ENCODE measurements at places on chromosomes 1 and 21. TPM values are rescaled to one million over a fixed set of nuclear protein-coding genes. Genes with fewer than 3 reads are reported as not detected.

- no peak for DNase-seq
Observed at GRCh38 chr1:17561247-17561548, 21.7 kb downstream of the ARHGEF10L start.

Gene KRTAP12-2
- total RNA-seq = not detected

DNA sequence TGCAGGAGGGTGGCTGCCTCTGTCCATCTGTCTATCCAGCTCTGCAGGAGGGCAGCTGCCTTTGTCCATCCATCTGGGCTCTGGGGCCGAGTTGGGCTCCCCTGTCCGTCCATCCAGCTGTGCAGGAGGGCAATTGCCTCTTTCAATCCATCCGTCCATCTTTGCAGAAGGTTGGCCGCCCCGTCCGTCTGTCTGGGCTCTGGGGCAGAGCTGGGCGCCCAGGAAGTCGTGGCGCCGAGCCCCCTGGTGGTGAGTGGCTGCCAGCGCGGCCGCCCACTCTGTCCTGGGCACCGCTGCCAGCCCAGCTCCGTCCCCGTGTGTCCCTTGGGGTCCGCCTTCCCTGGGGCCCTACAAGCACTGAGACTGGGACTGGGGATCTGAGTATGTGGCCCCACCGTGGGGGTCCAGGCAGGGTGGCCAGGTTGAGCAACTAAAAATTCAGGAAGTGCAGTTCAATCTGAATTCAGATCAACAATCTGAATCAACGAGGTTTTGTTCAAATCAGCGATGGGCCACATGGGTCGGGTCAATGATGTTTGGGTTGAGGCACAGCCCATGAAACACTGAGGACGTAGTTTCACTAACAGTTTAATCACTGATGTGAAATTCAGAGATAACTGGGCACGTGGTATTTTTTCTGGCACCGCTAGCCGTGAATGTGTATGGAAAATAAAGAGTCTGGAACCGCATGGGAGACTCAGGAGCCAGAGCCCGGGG, 99.1 kb upstream of the ACTRT2 start:
- peak; percentile 38 for DNase-seq

Gene TMEM269
- not detected for total RNA-seq

GRCh38 chr21:42424914-42425541, 21.3 kb downstream of the UBASH3A start:
- peak; percentile 57 for DNase-seq

Gene TMEM52
- total RNA-seq = 3.0 TPM

GRCh38 chr1:236288620-236288976, 6.8 kb upstream of the ERO1B start:
- no peak for DNase-seq

- no peak for DNase-seq
Observed at GRCh38 chr1:94595658-94596057, 54.1 kb upstream of the F3 start.

- peak; percentile 72 for DNase-seq
Observed at GRCh38 chr1:15584489-15585363, at the start of gene AGMAT. Gene AGMAT (minus strand): TSS chr1:15585051. CDS start chr1:15584967, 84 bp downstream.

- no peak for DNase-seq
Observed at GRCh38 chr1:241639623-241640148, 483 bp downstream of the CHML start.

DNA sequence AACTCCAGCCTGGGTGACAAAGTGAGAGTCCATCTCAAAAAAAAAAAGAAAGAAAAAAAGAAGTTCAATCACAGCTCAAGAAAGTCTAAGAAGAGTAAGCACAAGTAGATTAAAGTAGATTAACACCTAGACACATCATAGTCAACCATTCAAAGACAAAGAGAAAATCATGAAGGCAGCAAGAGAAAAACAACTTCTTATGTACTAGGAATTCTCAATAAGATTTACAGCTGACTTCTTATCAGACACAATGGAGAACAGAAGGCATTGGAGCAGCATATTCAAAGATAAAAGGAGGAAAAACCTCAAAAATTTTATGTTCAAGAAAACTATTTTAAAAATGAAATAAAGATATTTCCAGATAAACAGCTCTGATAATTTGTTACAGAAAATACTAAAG, 147.3 kb downstream of the LBR start:
- no peak for DNase-seq

- DNase-seq = no peak
Observed at GRCh38 chr1:101071470-101071891, 45.9 kb upstream of the DPH5 start.

Gene UBASH3A
- total RNA-seq = 1.8 TPM

DNA sequence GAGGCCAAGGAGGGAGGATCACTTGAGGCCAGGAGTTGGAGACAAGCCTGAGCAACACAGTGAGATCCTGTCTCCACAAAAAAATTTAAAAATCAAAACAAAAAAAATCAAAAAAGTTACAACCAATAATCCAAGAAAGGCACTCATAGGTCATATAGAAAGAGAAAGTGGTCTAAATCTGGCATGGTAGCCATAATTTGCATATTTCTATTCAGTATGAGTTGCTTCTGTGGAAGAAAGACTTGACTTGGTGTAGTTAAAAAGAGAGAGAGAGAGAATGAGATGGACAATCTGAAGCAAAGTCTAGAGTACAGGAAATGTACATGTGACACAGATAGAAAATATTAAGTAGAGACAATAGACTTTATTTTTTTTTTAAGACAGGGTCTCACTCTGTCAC, 22.5 kb downstream of the JMJD4 start:
- no peak for DNase-seq

Gene TFF2
- total RNA-seq = not detected

DNA sequence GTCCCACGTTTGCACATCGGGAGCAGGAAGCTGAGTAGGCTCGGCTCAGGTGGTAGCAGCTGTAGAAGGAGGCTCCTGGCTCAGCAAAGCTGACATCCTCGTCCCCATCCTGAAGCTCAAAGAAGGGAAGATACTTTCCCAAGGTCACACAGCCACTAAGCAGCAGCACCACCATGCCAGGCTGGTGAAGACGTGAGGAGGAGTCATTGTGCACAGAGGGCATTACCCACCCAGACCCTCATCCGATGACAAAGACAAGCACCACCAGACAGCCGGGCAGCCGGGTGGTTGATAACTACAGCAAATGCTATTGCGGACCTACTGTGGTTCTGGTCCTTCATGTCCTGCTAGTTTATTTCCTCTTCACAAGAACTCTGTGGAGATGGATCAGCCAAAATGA, 186.9 kb downstream of the MATN1 start:
- DNase-seq = no peak

All from mucosa of descending colon (tissue), 3 donors.